GM12892 (cell line): ENCODE measurements at places on chromosomes 1 and 21.

GRCh38 chr1:87108228-87108627 lies 193.8 kb downstream of the HS2ST1 start:
- DNase-seq = no peak

- DNase-seq = no peak
Observed at GRCh38 chr1:71362691-71363090, 281.9 kb upstream of the ZRANB2 start.

GRCh38 chr1:6185635-6186382 lies 5.7 kb upstream of the CHD5 start:
- no peak for DNase-seq

DNA sequence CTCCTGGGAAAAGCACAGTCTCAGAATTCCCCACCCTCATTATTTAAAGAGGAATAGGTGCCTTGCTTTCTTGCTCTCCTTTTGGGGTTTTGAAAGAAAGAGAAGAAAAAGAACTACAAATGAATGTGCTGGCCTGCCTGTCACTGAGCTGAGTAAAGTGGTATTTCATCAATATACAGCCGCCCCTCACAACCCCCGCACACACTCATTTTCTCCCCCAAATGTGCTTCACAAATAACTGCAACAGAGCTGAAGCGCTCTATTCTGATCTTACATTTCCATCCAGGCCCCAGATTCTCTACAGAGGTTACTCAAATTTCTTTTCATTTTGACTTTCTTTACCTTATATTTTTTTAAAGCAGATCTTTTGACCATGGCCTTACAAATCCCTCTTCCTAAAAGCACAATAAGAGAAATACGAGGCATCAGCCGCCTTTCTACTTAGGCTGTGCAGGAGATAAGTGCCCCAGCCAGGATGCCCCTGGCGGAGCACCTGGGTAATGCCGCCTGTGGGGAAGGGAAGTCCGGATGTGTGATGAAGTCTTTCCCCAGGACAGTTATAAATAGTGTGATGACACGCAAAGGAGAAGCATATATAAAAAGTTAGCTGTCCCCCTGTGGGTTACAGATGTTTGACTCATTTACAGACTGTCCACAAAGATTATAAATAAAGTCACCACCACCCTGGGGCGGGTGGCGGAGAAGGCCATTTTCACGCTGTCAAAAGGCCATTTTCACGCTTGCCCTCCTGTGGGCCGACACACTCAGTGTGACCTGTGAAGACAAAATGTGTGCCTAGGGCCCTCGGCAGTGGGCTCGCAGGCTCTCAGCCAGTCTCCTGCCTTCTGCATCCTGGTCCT lies 6.5 kb downstream of the KCNN3 start:
- no peak for DNase-seq

DNA sequence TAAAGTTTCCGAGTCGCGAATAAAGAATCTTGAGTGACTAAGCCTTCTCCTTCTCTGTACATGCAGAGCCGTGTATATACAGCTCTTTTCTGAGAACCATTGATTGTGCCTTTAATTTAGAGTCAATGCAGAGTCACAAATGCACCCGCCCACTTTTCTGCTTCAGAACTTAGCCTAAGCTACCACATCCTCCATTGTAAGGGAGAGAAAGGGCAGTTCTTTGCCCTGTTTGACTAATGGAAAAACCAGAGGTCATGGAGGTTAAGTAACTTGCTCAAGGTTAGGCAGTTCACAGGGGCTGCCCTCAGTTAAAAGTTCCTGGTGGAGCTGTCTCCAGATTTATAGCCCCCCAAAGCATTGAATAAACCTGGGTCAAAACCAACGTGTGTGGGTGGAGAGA lies 139.6 kb downstream of the TOMM20 start:
- DNase-seq = no peak

DNA sequence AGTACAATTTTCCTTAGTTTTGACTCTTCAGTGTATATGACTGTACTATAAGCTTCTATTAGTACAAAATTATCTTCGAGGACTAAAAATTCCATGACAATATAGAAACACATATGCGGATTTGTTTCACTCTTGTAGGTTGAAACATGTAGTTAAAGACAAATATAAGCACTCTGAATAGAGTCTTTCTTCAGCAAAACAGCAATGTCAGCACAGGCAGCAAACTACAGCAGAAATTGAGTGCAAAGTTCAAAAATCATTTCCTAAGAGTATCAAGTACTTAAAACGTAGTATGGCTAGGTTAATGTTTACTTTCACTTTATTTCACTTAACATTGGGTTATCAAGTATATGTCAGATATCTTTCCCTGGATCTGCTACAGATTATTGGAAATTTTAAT lies 106.7 kb downstream of the FAF1 start:
- no peak for DNase-seq

- DNase-seq = no peak
Observed at GRCh38 chr1:199688133-199688676, 339.3 kb upstream of the NR5A2 start.

DNA sequence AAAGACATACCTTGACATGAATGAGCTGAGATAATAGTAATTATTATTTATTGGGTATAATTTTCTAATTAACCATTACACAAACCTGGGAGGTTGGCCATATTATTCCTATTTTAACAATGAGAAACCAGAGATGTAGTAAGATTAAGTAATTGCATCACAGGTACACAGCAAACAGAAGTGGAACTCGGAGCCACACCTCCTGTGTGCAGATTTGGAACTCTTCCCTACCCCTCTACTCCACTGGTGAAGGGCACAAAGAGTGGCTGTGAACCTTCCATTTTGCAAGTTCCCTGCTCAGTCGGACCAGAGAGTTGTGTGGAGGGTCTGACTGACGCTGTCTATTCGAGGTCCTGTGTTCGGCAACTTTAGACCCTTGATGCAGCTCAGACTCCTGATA lies 45.0 kb downstream of the NGF start:
- DNase-seq = no peak

GRCh38 chr21:35156293-35157278 lies 107.5 kb upstream of the RUNX1 start:
- no peak for DNase-seq

DNA sequence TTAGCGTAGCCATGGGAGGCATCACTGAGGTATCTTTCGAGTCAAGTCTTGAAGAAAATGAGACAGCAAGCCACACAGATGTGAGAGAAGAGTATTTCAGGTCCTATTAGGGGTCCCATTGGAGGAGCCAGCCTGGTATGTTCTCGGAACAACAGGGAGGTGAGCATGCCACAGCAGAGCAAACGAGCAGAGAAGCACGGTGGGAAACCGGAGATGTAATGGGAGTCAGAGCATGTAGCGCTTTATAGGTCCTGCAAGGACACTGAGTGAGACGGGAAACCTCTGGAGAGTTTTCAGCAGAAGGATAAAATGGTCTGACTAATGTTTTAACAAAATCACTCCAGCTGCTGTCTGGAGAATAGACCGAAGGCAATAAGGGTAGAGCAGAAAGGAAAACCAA lies 15.9 kb downstream of the H3-3A start:
- DNase-seq = no peak

DNA sequence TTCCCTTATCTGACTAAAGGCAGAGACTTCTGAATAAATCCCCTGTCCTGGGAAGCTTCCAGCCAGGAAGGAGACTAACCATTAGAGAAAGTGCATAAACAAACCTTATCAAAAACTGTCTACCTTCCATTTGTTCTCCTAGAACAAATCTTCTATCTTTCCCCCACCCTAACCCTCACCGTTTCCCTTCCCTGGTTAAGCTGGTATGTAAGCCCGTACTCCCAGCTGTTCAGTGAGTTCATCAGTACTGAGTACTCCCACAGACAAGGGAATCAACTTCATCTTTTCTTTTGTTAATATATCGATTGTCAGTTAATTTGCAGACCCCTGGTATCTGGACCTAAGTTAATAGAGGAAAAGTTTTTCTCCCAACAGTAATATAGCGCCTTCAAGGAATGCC lies 20.1 kb upstream of the COG2 start:
- no peak for DNase-seq

GRCh38 chr1:62875676-62876075 lies 91.7 kb downstream of the ATG4C start:
- no peak for DNase-seq

DNA sequence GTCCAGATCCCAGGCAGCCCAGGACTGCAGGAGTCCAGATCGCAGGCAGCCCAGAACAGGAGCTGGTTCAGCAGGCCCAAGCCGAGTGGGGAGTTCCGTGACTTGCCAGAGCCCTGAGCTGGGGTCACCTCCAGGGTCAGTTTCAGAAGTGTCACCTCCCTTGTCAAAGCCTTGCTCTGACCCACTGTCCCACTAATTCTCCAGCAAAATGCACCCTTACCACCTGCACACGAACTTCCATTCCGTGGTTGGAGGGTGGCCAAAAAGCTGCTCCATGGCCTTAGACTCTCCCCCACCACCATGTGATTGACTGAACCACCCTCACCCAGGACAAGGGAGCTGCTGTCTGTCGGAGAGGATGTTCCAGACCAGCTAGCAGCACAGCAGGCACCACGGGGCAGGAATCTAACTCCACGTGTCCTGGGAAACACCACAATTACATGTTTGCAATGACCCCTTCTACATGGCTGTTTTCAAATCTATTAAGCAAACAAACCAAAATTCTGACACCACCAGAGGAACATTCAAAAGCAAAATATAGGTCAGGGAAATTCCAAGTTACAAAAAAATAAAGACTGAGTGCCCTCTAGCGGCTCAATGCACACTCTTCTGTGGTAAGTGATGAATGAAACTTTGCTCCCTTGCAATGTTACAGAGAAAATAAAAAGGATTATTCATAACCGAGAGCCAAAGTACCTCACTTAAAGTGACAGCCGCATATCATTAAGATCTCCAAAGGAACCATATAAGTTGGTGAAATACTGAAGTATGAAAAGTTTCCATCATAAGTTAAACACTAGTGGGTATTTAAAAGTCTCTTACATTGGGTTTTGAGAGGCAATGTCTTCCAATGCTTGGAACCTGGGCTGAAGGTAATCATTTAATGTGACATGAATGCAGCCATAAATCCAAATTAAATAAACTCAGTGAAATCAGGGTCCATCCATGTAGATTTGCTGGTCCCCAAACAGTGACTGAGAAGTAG lies 76.3 kb downstream of the NPHP4 start:
- no peak for DNase-seq

GRCh38 chr1:40853113-40853884 lies 8.9 kb downstream of the CITED4 start:
- no peak for DNase-seq

- no peak for DNase-seq
Observed at GRCh38 chr1:158931055-158931737, at the start of gene PYHIN1. Gene PYHIN1, plus strand, starts transcription at chr1:158931552. Its CDS starts 5,359 bp downstream, at chr1:158936911.

DNA sequence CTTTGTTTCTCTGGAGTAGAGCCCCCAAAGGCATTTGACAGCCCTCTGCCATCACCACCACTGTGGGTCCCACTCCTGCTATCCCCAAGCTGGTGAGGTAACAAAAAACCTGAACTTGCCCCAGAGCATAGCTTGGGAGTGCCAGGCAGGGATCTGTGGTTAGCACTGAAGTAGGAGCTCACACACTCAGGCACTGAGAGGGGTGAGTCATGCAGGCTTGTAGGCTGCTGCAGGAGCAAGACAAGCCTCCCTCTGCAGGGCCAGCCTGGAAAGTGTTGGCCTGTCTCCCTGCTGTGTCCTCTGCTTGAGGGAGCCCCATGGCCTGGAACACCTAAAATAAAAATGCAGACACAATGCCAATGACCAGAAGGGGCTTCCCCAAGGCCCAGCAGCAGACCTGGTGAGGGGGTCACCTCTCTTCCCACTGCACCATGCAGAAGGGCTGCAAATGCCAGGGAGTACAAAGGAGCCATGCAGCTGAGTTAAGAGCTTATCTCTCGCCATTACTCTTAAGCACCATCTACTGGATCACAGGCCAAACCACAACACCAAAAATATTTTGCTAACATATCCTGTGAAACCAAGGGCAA lies 108.9 kb upstream of the POGK start:
- no peak for DNase-seq

- DNase-seq = no peak
Observed at GRCh38 chr1:202965422-202965821, 1.6 kb downstream of the CYB5R1 start.

GRCh38 chr1:154497026-154497806 lies 4.8 kb upstream of the TDRD10 start:
- no peak for DNase-seq

DNA sequence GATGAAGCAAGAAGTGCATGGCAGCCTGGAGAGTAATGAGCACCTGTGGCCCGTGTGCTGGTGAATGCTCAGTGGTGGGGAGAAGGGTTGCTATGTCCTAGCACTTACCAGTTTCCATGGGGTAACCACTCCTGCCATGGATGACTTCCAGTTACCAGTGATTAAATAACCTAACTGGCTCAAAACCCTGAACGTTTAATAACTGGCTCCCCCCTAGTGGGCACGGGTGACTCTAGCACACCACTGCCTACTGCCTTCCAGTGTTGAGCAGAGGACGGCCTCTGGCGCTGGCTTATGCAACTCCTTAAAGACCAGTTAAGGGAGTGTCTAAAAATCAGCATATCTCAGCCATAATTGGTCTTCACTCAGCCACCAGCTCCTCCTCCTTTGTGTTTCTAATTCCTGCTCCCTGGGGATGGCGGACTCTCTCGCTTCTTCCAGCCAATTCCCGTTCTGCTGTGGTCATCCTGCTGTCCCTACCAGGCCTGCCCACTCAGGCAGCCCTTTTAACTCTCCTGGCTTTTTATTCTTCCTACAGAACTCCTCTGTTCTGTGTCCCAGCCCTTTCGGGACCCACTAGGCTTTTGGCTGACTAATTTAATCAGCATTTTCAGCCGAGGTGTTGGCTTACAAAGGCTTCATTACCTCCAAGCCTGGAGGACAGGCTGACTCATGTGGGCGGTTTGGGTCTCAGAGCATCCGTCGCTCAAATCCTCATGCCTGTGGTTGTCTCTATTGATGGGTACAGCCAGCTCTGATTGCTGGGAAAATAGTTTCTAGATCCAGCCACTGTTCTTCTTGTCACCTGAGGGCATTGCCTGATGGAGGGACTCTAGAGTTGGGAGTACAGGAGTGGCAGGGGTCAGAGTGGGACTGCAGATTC lies 332.4 kb downstream of the CAMTA1 start:
- DNase-seq = no peak

GRCh38 chr1:99963041-99963795 lies 6.6 kb upstream of the SLC35A3 start:
- no peak for DNase-seq

- no peak for DNase-seq
Observed at GRCh38 chr1:100349246-100349645, 3.1 kb upstream of the CDC14A start.

- no peak for DNase-seq
Observed at GRCh38 chr1:230114237-230114651, 47.2 kb downstream of the GALNT2 start.

DNA sequence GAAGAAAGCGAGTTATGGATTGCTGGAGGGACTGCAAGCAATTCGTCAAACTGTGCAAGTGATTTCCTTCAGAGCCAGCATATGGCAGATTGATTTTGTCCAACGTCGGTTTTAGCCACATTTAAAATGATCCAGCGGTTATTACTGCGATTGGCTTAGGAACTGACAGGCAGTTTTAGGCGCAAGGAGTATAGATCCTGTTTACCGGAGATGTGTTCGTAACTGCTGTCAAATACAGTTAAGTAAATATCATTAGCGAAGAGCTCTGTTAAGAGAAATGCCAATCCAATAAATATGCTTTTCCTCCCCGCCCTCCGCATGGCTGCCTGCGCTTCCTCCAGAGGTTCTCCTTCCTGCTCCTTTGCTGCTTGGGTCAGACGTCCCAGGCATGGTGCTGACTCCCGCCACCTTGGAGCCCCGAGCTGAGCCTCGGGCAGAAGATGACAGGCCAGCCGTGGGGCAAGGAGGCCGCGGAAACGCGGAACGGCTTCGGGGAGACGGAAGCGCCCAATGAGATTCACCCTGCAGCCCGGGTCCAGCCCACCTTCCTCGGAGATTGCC lies 9.4 kb upstream of the BARHL2 start:
- no peak for DNase-seq
